ENCODE measurements at places on chromosomes 6 and 20. TPM values are rescaled to one million over a fixed set of nuclear protein-coding genes. Genes with fewer than 3 reads are reported as not detected.
A peak's percentile ranks its signal among the peaks of the same experiment; 100 is the strongest.

Gene CAP2
- 7.2 TPM for total RNA-seq

DNA sequence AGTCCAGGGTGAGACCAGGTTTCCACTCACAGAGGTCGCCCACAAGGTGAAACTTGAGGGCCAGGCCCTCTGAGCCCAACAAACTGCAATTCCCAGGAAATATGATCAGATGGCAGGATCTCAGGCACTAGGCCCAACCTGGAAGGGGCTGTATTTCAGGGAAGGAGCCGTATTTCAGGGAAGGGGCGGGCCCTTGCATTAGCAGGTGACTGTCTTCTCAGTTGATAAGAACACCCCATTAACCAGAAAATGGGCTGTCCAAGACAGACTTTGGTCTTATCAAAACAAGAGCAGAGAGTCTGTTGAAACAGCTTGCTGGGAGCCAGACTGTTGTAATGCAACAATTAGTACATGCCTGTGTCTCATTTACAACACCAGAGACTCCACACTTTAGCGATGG lies 10.9 kb upstream of the BNIP5 start:
- H3K4me3 ChIP-seq: no peak overlapping the region
- peaks cover under 1% of the 10 kb centered on the region for H3K27me3 ChIP-seq
- no peaks in the 10 kb centered on the region for H3K36me3 ChIP-seq

DNA sequence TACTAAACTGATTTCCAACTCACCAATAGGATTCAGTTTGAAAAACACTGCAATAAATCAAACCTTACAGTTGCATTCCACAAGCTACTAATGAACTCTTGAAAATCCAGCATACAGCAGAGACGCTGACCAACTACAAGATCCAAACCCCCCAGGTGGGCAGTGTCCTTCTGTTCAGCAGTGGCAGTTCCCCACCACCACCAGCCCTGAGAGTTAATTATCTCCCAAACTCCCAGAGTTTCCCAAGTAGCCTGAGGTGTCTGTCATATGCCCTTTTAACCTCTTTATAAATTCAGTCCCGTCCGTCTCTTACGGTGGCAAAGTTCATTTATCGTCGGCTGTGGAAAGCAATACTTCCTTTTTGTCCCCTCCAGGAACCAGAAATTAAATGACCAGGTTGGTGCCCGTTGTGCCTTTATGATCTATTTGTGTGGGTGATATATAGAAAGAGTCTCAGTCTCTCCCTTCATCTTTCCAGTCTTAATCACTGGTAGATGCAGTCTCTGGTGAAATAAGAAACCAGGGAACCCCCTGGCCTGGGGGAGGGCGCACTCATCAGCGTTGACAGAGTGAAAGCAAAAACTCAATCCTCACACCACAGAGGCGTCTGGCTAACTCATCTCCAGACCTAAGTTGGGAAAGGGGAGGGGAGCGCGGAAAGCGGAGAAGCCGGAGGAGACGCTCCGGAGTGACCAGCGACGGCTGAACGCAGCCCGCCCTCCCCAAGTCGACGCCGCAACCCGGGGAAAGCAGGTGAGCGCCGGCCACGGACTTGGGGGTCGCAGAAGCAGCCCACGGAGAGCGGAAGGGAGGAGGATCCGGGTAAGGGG lies 717 bp downstream of the MRPL14 start:
- H3K4me3 ChIP-seq: peak overlapping the region; percentile 98
- peaks cover 57% of the 10 kb centered on the region for H3K4me1 ChIP-seq
- peak overlapping the region; percentile 39 for H3K27ac ChIP-seq
- no peaks in the 10 kb centered on the region for H3K27me3 ChIP-seq
- DNase-seq: peak; percentile 63

GRCh38 chr20:49852522-49853080 lies 40.0 kb downstream of the SLC9A8 start:
- no peak for DNase-seq
- H3K27ac ChIP-seq: no peak overlapping the region

Measured in WTC11 (cell line).